ENCODE measurements at places on chromosomes 7 and 10. TPM values are rescaled to one million over a fixed set of nuclear protein-coding genes. Genes with fewer than 3 reads are reported as not detected.

GGCT gene
- 58.7 TPM for total RNA-seq

AFAP1L2 gene
- 27.0 TPM for total RNA-seq

SH2B2 gene
- total RNA-seq: 3.6 TPM

AZGP1 gene
- not detected for total RNA-seq

PNLIPRP1 gene
- not detected for total RNA-seq

MYL7 gene
- total RNA-seq: not detected
